NCI-H2029 treated with DMSO at 0.1 percent for 48 hours (cell line): ENCODE measurements at places on chromosomes 13 and 19.

DNA sequence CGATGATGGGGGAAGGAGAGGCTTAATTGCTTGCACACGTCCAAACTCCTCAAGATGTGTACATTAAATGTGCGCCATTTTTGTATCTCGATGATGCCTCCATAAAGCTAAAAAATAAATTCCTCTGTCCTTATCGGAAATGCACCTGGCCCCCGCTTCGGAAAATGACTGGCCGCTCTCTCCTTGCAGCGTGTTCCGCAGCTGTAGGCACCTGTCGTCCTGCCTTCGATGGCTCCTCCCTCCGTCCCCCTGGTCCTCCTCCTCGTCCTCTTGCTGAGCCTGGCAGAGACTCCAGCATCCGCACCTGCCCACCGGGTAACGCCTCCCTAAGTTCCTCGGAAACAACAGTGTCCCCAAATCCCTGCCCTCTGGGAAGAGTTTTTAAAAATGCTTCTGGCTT, 1.1 kb downstream of the GALP start:
- no peak for DNase-seq

DNA sequence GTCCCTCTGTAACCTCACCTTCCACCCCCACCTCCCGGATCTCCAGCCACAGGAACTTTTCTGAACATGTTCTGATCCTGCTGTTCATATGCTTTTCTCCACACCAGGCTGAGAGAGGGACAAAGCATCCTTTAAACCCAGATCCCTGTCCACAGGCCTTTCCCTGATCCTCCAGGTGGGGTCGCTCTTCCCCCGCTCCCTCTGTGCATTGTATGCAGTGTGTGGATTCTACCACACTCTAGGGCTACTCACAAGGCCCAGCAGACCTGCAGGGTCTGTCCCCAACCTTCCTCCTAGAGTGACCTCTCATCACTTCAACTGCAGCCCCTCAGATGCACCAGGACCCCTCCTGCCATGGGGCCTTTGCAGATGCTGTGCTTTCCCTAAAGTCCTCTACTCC, 1200.6 kb downstream of the UQCRFS1 start:
- DNase-seq: no peak

DNA sequence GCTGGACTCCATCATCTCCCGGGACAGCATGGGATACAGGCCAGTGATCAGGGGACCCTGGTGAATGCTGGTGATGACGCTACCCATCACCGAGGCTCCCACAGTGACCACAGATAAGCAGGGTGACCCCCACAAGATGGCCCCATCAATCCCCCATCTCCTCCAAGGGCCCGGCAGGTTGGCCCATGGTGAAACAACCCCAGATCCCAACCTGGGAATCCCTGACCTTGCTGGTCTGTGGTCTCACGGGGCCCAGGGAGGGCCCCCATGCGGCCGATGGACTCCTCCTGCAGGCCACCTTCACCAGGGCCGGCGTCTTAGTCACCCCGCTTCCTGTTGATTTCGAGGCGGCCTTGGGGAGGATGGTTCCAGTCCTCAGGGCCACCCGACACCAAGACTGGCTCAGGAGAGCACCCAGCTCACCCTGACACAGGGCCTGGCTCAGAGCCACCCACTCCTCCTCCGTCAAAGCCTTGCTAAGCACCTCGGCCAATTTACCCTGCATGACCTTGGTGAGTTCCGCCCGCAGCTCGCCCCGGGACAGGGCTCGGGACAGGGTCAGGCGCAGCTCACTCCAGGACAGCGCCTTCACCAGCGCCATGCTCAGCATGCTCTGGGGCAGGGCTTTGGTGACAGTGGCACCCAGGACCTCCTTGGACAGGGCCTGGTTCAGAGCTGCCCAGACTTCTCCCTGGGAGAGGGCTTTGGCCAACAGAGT, 10.0 kb downstream of the IQCN start:
- no peak for DNase-seq

DNA sequence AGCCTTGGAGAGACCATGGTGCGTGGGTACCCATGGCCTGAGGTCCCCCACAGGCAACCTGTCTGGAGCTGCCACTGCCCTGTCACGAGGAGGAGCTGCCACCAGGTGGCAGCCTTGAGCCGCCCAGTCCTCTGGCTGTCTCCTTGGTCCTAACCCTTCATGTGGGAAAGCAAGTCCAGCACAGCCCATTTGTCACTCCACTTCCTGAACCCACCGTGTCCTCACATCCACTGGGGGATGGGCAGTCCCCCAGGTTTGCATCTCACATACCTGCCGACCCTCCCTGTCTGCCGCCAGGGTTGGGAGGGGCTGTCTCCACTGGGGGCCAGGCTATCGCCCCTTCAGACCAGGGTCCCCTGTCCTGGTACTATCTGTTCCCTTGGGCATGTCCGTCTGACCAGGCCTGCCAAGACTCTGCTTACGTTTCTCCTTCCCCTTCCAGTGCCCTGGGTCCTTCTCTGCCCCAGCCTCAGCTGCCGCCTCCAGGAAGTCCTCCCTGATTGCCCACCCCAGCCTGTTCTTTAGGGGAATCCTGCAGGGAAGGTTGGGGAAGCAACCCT, 4.5 kb downstream of the FAM174C start:
- DNase-seq: peak; percentile 30

GRCh38 chr13:44075113-44075512, 195.4 kb downstream of the LACC1 start:
- no peak for DNase-seq

GRCh38 chr19:3667766-3668165, 32.5 kb downstream of the PIP5K1C start:
- no peak for DNase-seq

GRCh38 chr19:34041925-34042521, 130.3 kb upstream of the LSM14A start:
- no peak for DNase-seq

GRCh38 chr19:45568732-45569131, 15.9 kb downstream of the OPA3 start:
- DNase-seq: no peak
